B cell (primary cell): ENCODE measurements at places on chromosomes 1 and 21. TPM values are rescaled to one million over a fixed set of nuclear protein-coding genes. Genes with fewer than 3 reads are reported as not detected.

- no peak overlapping the region for H3K4me3 ChIP-seq
- no peak for DNase-seq
- no peak overlapping the region for H3K27ac ChIP-seq
- H3K36me3 ChIP-seq = no peaks in the 10 kb centered on the region
- H3K4me1 ChIP-seq = no peaks in the 10 kb centered on the region
These were observed 23.3 kb upstream of the ZNF326 start for GRCh38 chr1:89971600-89971999.

- no peaks in the 10 kb centered on the region for H3K36me3 ChIP-seq
- H3K27me3 ChIP-seq = no peaks in the 10 kb centered on the region
- no peak for DNase-seq
- H3K27ac ChIP-seq = no peak overlapping the region
These were observed 38.3 kb downstream of the IL6R start for GRCh38 chr1:154443274-154444013.

DNA sequence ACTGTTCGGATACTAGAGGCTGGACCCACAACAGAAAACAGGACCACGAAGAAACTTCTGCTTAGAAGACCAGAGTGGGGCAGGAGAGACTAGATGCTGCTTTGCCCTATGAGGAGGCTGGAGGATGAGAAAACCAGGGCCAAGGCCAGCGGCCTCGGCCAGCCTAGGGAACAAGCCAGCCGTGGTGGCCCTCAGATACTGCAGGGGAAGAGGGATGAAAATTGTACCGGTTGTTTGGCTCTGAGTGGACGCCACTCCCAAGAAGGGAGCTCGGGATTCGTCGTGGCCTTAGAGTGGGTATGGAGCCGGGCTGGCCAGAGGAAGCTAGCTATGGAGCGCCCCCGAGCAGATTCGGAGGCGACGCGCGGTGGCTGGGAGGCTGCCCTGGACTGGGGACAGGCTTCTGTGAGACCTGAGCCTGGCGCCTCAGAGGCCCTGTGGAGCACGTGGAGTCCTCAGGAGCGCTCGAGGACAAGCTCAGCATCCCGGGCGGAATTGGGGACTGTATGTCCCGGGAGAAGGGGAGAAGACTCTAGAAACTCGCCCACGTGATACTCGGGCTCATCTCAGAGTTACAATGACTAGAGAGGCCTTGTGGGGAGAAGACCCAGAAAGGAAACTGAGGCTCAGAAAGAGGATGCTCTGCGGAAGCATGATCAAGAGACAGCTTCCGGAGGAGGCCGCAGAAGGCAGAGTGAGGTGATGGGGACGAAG lies 2.8 kb downstream of the PRRX1 start:
- H3K27ac ChIP-seq = no peak overlapping the region
- no peak for DNase-seq
- peaks cover 12% of the 10 kb centered on the region for H3K4me1 ChIP-seq
- H3K36me3 ChIP-seq = no peaks in the 10 kb centered on the region
- no peak overlapping the region for H3K4me3 ChIP-seq
- no peaks in the 10 kb centered on the region for H3K27me3 ChIP-seq

DNA sequence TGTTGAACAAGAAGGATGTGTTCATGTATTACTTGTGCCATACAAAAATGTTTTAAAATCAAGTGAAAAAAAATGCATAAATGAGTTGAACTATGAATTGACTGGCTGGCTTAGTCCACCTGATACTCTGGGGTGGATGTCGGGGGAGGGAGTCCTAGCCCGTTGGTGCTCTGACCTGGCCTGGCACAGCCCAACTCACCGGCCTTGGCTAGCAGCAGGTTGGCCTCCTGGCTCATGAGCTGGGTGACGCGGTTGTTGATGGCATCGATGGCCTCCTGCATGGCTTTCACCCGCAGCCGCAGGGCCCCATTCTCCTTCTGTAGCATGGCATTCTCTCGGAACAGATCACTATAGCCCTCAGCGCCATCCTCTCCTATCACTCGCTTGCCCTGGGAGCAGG lies 21.6 kb downstream of the KIF21B start:
- H3K36me3 ChIP-seq = peaks cover 82% of the 10 kb centered on the region
- DNase-seq = no peak
- H3K4me1 ChIP-seq = no peaks in the 10 kb centered on the region

- no peak overlapping the region for H3K4me3 ChIP-seq
- H3K4me1 ChIP-seq = no peaks in the 10 kb centered on the region
- DNase-seq = no peak
- no peaks in the 10 kb centered on the region for H3K27me3 ChIP-seq
- H3K36me3 ChIP-seq = no peaks in the 10 kb centered on the region
These were observed 124.6 kb upstream of the NGF start for GRCh38 chr1:115462566-115463076.

The WDR3 gene
- total RNA-seq = 14.9 and 18.5 TPM in 2 replicates

The SLC37A1 gene
- total RNA-seq = 58.8 and 60.2 TPM in 2 replicates

The ELF3 gene
- total RNA-seq = 1.5 and 1.6 TPM in 2 replicates
